ENCODE measurements at places on chromosomes 1 and 21.

GRCh38 chr1:74690364-74690696 is 16.7 kb upstream of the ERICH3 start:
- no peak for DNase-seq

- no peak for DNase-seq
Observed at GRCh38 chr1:59499943-59500569, 203.2 kb downstream of the FGGY start.

GRCh38 chr21:40842197-40842552 is 4.8 kb downstream of the DSCAM start:
- no peak for DNase-seq

DNA sequence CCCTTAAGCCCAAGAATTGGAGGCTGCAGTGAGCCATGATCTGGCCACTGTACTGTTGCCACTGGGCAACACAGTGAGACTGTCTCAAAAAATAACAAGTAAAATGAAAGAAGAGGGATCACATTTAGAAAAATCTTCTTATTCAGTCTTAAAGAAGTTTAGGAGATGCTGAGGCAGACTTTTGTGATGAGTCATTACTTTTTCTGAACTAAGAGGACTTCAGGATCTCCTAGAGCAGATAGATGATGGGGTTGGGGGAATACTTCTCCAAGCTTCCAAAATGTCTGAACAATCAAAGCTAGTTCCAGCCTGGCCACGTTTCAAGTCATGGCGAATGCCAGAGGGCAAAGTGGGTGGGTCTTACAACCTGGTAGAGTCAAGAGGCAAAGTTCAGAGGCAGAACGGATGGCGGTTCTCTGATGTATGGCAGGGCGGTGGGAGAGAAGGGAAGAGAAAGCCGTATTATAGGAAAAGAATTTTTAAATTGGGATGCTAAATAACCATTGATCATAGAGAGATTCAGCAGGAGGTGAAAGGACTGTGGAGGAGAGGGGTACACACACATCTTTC is 2.1 kb upstream of the CIART start:
- DNase-seq, result no peak

- DNase-seq, result peak; percentile 11
Observed at GRCh38 chr21:39613041-39613934, 548 bp downstream of the B3GALT5 start.

GRCh38 chr1:21782349-21782867 is 541 bp downstream of the USP48 start:
- DNase-seq, result peak; percentile 54

DNA sequence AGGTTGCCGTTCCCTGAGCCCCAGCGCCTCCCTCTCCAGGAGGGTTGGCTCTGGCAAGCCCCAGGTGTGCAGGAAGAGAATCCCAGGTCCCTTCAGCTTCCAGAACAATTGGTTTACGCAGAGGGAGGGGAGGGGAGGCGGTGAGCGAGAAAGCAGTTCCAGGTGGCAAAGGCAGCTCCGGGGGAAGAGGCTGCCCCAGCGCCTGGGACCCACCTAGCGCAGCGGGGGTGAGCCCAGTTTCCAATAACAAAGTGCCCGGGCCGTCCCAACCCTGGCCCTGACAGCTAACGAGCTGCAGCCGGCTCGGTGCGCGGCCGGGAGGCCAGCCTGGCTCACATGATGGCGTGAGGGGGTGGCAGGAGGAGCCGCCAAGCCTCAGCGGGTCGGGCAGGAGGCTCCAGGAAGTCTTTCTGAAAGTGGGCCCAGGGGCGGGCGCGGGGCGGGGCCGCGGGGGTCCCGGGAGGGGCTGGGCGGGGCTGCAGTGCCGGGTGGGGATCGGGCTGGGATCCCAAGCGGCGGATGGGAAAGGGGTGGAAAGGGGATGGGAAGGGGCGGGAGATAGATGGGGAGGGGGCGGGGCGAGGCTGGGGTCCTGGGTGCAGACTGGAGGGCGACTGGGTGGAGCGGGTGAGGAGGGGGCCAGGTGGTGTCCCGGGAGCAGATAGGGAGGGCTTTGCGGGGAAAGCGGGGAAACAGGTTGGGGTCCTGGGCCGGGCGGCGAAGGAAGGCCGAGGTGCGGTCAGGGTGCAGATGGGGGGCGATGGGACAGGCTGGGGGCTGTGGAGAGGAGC is 22.8 kb downstream of the DHRS3 start:
- peak; percentile 78 for DNase-seq

- peak; percentile 34 for DNase-seq
Observed at GRCh38 chr1:15056515-15057285, 96.8 kb upstream of the TMEM51 start.

- no peak for DNase-seq
Observed at GRCh38 chr1:165254896-165255625, 101.5 kb downstream of the LMX1A start.

GRCh38 chr1:114043054-114043453 is 63.8 kb downstream of the OLFML3 start:
- no peak for DNase-seq

- DNase-seq, result no peak
Observed at GRCh38 chr1:40734882-40735628, 43.6 kb downstream of the NFYC start.

DNA sequence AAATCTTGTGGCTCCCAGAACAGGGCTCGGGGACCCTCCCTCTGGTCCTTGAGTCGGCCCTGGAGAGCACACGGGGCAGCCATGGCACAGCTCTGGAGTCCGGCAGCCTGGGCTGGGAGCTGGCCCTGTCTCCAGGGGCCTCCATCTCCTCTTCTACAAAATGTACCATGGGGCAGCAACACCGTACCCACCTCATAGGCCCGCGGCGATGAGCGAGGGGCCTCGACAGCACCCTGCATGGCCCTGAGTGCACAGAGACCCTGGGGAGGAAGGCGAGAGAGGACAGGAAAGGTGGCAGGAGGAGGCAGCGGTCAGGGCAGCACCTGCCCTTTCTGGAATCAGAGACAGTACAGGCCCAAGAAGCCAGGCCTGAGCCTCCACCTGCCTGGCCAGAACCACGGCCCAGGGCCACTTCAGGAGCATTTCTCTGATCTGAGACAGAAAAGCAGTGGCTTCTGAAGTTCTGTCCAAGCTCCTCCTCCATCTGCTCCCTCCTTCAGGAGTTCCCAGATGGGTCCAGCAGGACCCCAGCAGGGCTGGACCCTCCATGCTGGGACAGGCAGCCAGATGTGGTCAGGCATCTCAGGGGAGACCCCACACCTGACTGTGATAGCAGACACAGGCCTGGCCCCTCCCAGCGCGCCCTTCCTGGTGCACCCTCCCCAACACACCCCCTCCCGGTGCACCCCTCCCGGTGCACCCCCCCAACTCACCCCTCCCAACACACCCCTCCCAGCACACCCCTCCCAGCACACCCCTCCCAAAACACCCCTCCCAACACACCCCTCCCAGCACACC is 75.9 kb upstream of the ARHGEF16 start:
- DNase-seq, result no peak

DNA sequence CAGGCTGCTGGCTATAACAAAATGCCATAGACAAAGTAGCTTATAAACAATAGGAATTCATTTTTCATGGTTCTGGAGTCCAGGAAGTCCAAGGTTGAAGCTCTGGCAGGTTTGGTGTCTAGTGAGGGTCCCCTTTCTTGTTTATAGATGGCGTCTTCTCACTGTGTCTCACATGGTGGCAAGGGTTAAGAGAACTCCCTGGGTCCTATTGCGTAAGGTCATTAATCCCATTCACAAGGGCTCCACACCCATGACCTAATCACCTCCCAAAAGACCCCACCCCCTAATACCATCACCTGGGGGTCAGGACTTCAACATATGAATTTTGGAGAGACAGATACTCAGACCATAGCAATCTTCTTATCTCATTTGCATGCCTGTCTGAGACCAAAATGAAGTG is 108.9 kb upstream of the USP25 start:
- no peak for DNase-seq

DNA sequence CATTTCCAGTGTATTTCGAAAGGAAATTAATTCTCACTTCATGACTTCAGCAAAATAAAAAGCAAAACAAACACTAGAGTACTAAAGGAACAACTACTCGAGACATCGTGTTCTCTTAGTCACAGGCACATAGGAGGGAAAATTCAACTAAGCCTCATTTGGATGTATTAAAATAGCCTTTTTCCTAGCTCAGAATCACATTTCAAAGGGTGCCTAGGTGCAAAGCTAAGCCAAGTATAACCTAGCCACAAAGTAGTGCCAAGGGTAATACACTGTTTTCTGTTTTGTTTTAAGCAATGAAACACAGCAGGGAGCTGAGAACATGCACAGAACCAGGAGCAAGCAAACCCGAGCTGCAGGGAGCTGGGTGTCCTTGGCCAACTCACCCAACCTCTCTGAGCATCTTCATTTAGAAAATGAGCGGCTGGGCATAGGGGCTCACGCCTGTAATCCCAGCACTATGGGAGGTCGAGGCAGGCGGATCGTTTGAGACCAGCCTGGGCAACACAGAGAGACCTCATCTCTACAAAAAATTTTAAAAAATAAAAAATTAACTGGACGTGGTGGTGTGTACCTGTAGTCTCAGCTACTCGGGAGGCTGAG is 26.6 kb upstream of the ACBD6 start:
- no peak for DNase-seq

- peak; percentile 98 for DNase-seq
Observed at GRCh38 chr1:33876970-33877650, 13.2 kb downstream of the HMGB4 start.

DNA sequence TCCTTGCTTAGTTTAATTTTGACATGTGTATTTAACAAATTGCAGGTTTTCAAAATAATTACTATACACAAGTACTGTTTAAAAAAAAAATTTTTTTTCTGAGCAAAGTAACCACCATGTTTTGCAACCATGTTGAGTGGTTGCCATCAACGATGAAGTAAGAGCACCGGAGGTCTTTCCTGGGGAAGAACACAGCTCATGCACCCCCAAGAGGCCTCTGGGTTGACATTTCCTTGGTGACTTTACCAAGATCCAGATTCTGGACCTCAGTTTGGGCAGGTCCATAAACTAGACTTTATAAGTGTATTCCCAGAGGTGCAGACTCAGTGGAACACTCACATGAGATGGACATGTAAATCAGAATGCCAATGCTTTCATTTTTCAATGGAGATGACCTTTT is 36.8 kb upstream of the RALGPS2 start:
- peak; percentile 69 for DNase-seq

GRCh38 chr1:38740487-38740886 is 119.1 kb downstream of the RRAGC start:
- DNase-seq, result peak; percentile 6

DNA sequence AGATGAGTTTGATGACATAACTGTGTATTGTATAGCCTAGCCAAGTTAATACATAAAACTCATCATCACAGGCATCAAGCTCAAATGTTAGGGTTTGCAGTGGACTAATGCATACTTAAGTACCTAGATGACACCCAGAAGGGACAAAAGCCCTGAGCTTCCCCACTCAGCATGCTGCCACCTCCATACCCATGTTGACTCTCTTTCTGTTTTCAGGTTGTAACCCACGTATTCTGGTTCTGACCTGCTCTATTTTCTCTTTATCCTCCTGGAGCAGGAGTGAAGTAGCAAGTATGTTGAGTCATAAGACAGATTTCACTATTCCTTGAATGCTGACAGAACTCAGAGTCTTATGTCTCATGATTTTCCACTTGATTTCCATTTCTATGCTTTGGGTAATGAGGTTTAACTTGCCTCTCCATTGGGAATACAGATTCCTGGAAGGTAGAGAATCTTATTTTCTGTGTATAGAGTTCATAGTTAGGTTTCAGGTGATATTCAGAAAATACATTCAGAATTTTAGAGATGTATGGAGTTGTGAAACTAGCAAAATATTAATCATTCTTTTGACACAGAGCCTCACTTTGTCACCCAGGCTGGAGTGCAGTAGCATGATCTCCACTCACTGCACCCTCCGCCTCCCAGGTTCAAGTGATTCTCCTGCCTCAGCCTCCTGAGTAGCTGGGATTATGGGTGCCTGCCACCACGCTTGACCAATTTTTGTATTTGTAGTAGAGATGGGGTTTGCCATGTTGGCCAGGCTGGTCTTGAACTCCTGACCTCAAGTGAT is 122.5 kb upstream of the KCNJ15 start:
- DNase-seq, result no peak

DNA sequence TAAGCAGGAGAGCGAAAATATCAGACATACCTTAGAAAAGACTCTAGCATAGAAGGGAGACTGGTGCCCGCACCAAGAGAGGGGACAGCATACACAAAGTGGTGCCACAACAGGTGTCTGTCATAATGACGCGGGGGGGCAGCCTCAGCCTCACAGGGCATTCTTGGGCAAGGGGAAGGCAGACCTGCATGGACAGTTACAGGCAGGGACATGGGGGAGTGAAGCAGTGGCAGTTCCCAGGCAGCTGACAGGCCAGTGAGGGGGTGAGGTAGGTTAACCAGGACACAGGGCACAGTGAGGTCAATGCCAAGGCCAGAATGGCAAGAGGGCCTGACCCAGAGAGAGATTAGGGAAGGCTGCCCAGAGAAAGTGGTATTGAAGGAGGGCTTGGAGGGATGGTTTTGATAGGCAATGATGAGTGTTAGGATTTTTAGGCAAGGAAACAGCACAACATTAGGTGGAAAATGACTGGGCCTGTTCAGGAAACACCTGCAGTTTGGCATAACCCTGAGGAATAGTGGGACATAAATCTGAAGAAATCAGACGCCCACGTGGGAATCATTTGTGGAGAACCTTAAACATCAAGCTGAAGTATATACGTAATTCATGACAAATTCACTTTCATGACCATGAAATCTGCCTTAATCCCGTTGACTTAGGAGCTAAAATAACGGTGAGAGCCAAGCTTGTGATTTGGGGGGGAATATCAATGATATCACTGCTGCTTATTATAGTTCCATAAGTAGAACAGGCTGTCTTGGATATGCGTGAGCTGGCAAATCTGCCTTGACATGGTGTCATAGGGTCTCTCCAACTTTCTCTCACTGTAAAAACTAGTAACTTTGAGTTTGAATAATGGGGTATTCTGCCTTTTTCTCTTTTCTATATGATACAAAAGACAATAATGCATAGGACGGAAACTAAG is 8.9 kb downstream of the PTPN14 start:
- no peak for DNase-seq

GRCh38 chr1:40745176-40745575 is 38.4 kb upstream of the KCNQ4 start:
- peak; percentile 86 for DNase-seq

DNA sequence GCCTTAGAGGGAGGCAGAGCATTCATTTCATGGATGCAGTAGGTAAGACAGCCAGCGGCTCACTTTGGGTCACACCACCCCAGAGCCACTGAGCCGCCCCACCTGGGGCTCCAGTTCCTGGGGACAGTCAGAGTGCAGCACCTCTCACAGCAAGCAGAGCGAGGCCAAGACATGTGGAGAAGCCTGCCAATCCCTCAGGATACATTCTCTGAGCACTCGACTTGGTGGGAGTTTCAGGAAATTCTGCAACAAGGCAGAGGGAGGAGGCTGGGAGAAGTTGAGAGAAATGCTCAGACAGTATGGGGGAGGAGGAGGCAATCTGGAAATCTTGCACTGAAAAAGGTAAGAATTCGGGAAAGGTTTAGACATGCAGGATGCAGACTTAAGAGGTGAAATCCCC is 60.8 kb upstream of the WLS start:
- DNase-seq, result no peak

- DNase-seq, result no peak
Observed at GRCh38 chr1:229158341-229158921, 112.5 kb upstream of the RAB4A start.

All from AG10803 (cell line).